ENCODE measurements at places on chromosomes 7 and 10.

- DNase-seq, result no peak
Measured at GRCh38 chr7:129143724-129144094, 798 bp upstream of the TSPAN33 start.

DNA sequence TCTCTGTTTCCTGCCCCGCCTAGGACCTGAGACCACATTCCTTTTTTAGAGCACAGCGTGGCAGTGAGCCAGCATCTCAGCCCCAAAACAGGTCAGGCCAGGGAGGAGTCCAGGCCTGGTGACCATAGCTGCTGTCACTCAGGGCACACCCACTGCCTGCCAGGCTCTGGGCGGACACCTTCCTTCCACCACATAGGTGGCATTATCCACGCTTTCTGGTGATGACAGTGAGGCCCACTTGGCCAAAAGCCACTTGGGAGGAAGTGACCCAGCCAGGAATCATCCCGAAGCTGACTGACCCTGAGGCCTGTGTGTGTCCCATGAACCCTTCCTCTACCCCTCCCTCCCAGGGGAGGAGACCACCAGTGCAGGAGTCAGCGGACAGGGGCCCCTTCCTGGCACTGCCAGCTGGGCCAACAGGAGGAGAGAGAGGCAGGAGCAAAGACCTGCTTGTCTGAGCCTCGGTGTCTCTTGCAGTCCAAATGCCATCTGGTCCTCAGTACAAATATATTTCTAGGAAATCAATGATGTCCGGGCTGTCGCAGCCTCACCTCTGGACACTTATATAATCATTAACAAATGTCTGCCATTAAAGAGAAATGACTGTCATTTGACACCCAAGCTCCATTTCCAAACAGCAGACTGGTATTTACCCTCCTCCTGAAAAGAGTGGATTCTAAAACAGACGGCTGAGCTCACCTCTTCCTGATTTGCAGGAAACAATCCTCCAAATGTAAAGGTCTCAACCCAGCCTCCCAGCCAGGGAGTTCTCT lies 63.0 kb downstream of the ABRAXAS2 start:
- no peak for DNase-seq

- no peak for DNase-seq
Measured at GRCh38 chr10:21330628-21331020, 194.9 kb downstream of the SKIDA1 start.

- no peak for DNase-seq
Measured at GRCh38 chr7:139626817-139627216, 103.3 kb downstream of the CLEC2L start.

GRCh38 chr10:26502986-26503385 lies 64.8 kb downstream of the APBB1IP start:
- DNase-seq, result no peak

DNA sequence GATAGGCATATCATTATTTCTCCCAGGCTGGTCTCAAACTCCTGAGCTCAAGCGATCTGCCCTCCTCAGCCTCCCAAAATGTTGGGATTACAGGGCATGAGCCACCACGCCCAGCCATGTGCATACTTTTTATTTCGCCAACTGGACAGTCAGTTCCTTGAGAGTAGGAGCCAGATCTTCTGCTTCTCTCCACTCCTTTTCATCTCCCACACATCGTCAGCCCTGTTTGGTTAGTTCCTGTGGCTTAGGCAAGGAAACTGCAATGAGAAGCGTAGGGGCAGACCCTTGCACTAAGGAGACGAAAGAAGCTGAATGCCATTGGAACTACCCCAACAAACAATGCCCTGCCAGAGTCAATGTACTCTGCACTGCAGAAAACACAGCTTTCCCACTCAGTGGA lies 178.2 kb downstream of the TRIL start:
- no peak for DNase-seq

DNA sequence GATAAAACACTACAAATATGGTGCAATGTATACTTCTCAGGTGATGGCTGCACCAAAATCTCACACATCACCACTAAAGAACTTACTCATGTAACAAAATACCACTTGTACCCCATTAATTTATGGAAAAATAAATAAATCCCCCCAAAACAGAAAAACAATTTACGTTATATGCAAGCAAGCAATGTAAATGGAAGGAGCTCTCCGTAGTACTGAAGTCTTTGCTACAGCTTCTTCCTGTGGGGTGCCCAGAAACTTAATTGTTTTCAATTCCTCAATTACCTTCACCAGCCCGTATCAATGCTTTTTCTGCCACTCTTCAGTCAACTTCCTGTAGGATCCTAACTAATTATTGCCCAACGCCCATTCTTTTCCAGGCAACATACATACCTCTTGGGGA lies 138.1 kb downstream of the RELN start:
- DNase-seq, result no peak

DNA sequence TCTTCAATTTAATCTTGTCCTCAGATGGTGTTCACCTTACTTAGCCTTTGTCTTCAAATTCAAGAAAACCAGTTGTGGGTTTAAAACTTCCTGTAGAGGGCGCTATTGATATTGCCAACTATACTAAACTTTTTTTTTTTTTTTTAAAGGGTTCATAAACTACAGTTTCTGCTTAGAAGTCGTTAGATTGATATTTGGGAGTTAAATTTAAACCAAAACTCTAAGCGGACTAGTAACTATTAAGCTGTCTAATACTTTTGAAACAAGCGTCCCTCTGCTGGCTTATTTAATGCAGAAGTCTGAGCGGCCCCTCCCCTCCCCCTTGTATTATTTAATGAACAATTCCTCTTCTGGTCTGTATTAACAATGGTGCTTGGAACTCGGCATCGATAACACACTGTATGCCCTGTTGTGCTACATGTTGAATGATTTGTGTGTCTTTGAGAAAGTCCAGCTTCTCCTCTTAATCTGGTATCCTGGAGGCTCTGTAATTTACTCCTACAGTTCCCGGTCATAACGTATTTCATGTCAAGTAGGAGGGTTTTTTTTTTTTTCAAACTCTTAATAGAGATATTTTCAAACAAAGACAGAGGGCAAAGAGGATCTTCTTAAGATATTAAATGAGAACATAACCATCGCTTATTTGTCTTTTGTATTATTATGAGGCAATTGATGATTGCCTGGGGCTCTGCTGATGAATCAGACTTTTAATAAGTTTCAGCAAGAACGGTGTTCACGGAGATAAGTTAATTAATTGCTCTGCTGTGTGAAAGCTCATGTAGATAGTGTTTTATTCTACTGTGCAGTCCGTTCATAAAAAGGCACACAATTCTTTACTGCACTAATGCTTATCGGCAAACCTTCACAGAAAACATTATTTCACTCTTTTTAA lies 22.6 kb upstream of the CREB5 start:
- no peak for DNase-seq

DNA sequence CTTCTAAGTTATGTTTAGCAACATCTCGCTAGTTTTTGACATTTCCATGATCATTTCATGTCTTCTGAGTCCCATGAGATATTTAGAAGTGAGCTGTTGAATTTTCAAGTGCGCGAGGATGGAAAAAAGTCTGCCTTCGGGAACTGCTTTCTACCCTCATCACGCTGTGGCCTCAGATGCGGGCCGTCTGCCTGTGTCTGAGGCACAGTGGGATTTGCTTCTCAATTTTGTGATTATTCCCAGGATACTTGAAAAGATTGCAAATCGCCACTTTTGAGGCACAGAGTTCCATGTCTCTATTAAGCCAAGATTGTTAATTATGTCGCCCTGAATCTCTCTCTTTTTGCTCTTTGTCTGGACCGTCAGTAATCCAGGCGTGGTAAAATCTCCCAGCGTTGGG lies 30.8 kb upstream of the NKX6-2 start:
- DNase-seq, result no peak

DNA sequence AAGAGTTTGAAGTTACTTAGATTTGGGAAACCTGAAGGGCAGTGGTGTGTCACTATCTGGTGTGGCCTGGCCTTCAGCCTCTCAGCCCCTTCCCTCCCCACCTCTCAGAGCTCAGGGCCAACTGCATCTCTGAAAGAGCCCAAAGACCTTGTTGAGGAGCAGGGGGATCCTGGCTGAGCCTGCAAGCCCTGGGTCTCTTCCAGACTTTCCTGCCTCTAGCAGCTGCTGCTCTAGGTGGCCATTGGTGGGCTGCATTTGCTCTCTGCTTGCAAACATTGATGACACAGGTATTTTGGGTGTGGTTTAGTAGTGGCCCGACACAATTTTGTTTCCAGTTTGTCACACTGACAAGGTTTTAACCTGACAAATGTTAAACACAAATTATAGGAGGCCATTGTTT lies 3.1 kb upstream of the UPP1 start:
- DNase-seq, result no peak

- DNase-seq, result no peak
Measured at GRCh38 chr7:5232485-5232837, 42.4 kb downstream of the WIPI2 start.

- no peak for DNase-seq
Measured at GRCh38 chr7:94391726-94392392, 2.8 kb upstream of the COL1A2 start.

GRCh38 chr7:112136271-112137008 lies 69.8 kb downstream of the DOCK4 start:
- DNase-seq, result no peak

- DNase-seq, result peak; percentile 75
Measured at GRCh38 chr7:140165422-140165821, 11.4 kb downstream of the KDM7A start.

DNA sequence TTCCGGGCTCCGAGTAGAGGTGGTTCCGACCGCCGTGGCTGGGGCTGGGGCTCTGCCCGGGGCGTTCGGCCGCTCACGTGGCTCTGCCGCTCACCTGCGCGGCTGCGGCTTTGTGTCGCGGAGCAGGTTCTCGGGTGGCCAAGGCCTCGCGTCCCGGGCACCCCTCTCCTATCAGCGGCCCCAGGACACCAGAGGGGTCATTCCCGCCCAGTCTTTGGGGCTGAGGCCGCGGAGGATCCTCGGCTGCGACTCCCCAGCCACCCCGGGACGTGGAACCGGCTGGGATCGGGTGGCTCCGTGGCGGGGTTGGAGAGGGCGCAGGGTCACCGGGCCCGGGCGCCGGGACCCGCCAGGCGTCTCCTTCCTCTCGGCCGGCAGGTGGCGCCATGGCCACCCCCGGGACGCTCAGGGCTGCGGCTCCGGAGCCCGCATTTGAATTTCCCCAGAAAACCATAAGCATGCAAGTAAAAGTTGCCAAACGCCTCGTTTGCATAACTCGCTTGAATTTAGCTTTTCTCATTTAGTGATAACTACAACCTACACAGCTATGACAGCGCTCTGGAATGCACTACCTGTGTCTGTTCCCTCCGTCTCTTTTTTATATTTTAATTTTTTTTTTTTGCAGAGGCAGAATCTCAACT lies 1.2 kb downstream of the COL26A1 start:
- DNase-seq, result no peak

GRCh38 chr7:5549096-5549763 lies 125.6 kb upstream of the TNRC18 start:
- no peak for DNase-seq

DNA sequence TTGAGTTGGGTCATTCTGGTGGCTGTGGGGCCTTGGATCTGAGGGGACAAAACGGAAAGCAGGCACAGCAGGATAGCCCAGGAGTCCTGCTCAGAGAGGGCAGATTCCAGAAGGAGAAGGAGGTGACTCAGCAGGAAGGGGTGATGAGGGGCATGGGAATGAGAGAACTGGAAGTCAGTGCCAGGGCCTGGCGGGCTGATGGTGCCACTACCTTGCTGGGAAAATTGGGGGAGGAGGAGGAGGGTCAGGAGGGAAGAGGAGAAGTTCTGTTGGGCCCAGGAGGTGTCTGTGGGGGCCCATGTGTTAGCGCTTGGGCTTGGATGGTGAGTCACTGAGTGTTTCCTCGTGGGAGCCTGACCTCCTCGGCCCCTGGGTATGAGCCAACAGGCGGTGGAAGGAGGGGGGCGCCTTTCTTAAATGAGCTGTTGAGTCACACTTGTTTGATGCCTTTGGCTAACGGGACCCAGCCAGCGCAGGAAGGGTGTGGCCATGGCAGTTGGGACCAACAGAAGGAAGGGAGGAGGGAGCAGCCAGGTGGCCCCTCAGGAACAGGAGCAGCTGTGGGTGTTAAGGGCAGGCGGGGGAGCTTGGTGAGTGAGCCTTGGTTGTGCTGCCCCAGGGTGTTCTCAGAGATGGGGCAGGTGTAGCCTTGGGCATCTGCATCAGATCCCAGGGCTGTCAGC lies 130.0 kb upstream of the BTBD16 start:
- peak; percentile 88 for DNase-seq

DNA sequence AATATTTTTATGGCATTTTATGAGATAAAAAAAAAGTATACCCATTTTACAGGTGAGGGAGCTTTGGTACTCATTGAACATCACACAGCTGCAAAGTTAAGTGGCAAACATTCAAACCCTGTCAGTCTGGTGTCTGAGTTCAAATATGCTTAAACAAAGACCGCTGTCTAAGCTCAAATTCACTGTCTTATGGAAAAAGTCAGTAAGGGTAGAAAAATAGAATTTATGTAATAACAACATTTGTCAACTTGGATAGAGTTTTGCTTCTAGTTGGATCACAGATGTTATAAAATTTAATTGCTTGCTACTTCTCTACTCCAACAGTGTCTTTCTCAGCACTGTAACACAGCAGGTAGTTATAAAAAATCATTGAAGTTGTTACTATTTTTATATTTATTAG lies 161.7 kb upstream of the CSTF2T start:
- no peak for DNase-seq

DNA sequence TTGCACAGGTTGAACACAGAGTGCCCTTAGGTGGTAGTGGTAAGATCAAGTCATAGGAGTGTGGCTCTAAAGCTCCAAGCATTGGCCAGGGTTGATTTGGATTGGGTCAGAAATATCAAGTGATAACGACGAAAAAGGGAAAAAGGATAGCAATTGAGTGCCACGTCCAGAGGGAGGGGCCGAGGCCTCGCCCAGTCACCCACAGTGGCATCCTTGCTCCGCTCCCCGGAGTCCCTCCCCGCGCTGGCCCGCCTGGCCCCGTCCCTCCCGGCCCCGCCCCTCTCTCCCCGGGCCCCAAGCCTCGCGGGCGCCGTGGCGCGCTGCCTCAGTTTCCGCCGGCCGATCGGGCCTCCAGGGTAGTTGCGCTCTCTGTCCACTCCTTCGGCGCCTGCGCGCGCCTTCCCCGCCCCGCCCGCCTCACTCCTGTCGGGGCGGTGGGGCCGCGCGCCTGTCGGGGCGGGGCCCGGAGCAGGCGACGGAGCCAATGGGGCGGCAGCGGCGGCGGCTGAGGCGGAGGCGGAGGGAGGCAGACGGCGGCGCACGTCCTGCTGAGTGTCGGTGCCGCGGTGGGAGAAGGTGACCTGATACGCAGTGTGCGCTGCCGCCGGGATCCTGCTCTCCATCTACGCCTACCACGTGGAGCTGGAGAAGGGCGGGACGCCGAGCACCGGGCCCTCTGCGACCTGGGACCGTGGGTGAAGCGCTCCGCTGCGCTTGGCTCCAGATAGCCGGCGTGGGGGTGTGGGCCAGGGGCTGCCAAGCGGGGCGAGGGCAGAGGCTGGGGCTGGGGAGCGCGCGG lies 209.1 kb upstream of the ZNF722 start:
- DNase-seq, result no peak

- no peak for DNase-seq
Measured at GRCh38 chr7:130426564-130426963, 14.3 kb downstream of the CEP41 start.

- no peak for DNase-seq
Measured at GRCh38 chr10:120732643-120733313, 118.4 kb upstream of the WDR11 start.

GRCh38 chr10:113853578-113854012 lies 287 bp downstream of the DCLRE1A start:
- DNase-seq, result no peak

GRCh38 chr7:14936554-14936953 lies 34.0 kb upstream of the DGKB start:
- peak; percentile 85 for DNase-seq

Data from kidney epithelial cell (primary cell).